Putamen (tissue), 1 donor: ENCODE measurements at places on chromosomes 7 and 10.

DNA sequence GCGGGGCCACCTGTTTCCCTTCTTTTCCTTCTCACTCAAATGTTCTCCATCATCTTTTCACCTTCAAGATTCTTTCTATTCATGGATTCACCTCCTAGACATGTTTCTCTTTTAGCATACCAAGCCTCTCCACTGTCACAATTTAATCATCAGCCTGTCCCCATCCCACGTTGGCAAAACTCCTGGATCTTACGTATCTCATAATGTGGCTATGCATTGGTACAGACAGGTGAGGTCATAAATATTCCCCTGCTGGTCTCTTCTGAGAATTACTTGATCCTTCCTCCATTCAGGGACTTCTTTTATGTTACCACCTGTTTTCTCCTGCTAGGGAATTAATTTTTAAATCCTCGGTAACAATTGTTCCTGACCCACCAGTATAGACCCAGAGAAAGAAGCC lies 262.6 kb upstream of the NEBL start:
- DNase-seq: no peak

- no peak for DNase-seq
These were observed 54.8 kb downstream of the SEC23IP start for GRCh38 chr10:119947300-119947699.

GRCh38 chr7:15104411-15105092 lies 202.0 kb upstream of the DGKB start:
- no peak for DNase-seq

GRCh38 chr10:85922356-85923129 lies 444.1 kb downstream of the GRID1 start:
- DNase-seq: no peak

GRCh38 chr7:22566592-22566991 lies 66.6 kb upstream of the STEAP1B start:
- no peak for DNase-seq

GRCh38 chr10:30041196-30042105 lies 17.9 kb downstream of the JCAD start:
- no peak for DNase-seq

DNA sequence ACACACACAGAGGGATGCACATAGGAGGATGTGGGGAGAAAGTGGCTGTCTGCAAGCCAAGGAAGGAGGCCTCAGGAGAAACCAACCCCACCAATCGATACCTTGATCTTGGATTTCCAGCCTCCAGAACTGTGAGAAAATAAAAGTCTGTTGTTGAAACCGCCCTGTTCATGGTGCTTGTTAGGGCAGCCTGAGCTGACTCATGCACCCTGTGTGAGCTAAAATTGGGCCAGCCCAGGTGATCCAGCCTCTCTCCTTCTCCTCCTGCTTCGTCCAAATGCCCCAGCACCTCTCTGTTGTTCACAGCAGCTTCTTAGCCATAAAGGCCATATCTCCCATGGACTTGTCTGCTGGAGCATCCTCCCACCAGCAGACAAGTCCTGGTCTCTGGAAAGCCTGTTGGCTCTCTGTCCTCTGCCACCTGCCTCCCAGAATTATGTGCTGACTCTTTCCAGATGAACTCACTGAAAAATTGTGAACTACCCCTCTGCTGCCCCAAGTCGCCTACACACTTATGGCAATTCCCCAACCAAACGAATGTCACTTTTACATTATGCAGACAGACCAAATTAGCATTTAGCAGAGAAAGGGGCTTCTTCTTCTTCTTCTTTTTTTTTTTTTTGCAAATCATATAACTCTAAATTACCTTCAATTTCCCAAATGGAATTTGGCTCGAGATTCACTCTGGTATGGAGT lies 30.2 kb upstream of the CARD11 start:
- no peak for DNase-seq

DNA sequence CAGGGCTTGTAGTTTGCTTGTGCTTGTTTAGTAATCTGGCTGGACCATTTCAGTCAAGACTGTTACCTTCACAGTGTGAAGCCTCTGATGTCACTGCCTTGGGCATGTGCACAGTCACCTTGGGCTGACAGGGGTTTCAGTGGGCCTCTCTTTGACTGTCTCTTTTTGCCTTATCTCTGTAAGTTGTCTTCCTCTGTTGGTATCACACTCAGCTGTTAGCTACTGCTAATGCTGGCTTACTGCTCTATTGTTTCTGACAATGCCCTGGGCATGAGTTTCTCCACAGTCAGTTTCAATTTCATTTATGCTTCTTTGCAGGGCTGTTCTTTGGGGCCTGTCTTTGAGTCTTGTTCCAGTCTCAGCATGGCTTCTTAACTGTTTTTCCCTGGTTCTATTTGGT lies 201.9 kb upstream of the SHH start:
- no peak for DNase-seq

GRCh38 chr7:105924945-105925344 lies 38.1 kb upstream of the CDHR3 start:
- no peak for DNase-seq

- DNase-seq: no peak
These were observed 91.4 kb downstream of the IPMK start for GRCh38 chr10:58175990-58176900.

GRCh38 chr10:9294865-9295264 lies 1240.4 kb downstream of the GATA3 start:
- no peak for DNase-seq

DNA sequence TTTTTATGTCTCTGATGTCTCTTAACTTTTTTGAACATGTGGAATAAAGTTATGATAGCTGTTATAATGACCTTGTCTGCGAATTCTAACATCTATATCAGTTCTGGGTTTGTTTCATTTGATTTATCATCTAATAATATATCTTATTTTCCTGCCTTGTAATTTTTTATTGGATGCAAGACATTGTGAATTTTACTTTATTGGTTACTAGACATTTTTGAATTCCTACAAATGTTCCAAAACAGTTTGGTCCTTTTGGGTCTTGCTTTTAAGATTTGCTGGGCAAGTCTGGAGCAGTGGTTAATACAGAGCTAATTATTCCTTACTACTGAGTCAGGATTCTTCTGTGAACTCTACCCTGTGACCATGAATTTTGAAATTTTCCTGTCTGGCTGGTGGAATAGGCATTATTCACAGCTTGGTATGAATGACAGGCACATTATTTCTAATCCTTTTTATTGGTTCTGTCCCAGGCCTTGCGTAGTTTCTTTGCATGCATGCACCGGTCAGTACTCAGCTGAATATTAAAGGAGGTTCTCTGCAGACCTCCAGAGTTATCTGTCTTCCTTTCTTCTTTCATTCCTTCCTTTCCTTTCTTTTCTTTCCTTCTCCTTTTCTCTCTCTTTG lies 9.0 kb downstream of the CUTC start:
- DNase-seq: no peak

GRCh38 chr7:113998934-113999333 lies 80.1 kb upstream of the PPP1R3A start:
- DNase-seq: peak; percentile 25

- DNase-seq: no peak
These were observed 11.9 kb upstream of the TSPAN13 start for GRCh38 chr7:16741676-16742075.

GRCh38 chr7:86837235-86837634 lies 193.5 kb downstream of the GRM3 start:
- no peak for DNase-seq

- no peak for DNase-seq
These were observed 3.5 kb downstream of the NOS3 start for GRCh38 chr7:150994141-150994837.

DNA sequence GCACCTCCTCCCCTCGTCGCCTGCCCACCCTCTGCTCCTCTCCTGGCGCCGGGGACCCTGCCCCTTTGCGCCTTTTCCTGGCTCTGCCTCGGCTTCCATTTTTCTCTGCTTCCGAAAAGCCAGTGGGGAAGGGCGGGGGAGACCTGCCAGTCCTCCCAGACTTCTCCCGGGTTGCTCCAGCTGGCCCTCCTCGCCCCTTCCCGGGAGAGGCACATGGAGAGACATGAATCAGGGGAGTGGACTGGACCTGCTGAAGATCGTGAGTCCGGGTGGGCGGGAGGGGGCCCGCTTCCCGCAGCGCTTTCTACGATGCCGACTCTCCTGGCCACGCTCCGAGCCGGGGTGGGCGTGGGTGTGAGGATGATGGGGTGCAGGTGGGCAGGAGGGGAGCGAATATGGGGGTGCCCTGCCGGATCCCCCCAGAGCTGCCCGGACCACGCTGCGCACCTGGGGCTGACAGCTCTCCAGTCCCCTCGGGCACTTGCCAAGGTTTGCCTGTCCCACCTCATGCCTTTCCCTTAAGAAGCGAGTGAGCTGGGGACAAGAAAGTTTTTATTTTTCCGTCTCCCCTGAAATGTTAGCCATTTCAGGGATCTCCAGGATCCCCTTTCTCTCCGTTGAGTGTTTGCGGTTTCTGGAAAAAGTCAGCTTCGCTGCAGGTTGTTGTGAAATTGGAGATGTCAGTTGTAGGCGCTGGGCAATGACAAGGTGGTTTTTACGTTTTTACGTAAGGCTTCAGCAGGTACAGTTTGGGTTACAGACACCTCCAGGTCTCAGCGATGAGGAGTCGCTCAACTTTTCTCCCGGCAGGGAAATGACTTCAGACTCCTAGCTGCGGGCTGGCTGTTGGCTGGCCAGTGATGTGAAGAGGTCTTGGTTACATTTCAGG lies 977 bp downstream of the CACNB2 start:
- peak; percentile 22 for DNase-seq

- no peak for DNase-seq
These were observed 59.2 kb downstream of the RNLS start for GRCh38 chr10:88523739-88524400.

- DNase-seq: no peak
These were observed at the start of gene MDFIC for GRCh38 chr7:114922026-114922651. Gene MDFIC, plus strand, starts transcription at chr7:114922094. Its CDS starts 940 bp downstream, at chr7:114923034.

DNA sequence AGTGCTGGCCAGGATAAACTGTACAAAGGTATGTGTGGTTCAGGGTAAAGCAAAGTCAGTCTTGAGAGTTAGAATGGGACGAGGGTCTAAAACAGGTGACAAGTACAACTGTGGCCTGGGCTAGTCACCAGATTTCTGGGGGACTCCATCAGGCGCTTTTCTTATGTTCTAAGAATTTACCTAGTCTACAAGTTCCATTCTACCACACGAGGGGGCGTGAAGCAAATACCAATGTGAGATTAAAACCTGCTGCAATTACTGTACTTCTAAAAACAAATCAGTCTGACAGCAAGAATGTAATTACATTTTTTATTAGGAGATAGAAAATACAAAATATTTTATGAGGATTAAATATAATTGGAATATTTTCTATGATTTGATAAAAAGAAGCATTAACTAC lies 146.5 kb downstream of the ALOX5 start:
- no peak for DNase-seq

DNA sequence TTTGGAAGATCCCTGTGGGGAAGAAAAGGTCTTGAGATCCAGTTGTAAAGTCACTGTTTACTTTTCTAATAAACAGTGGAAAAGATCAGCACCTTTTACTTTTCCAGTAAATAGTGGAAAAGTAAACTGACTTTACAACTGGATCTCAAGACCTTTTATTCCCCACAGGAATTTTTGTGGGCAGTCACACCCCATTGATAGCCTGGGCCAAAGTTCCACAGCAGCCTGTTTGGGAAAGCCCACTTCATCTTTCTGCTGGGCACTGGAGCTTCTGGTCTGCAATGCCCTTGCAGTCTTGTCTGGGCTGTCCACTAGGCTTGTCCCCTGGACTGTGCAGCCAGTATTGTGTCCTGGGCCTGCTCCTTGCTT lies 50.2 kb downstream of the ADCY1 start:
- DNase-seq: no peak

DNA sequence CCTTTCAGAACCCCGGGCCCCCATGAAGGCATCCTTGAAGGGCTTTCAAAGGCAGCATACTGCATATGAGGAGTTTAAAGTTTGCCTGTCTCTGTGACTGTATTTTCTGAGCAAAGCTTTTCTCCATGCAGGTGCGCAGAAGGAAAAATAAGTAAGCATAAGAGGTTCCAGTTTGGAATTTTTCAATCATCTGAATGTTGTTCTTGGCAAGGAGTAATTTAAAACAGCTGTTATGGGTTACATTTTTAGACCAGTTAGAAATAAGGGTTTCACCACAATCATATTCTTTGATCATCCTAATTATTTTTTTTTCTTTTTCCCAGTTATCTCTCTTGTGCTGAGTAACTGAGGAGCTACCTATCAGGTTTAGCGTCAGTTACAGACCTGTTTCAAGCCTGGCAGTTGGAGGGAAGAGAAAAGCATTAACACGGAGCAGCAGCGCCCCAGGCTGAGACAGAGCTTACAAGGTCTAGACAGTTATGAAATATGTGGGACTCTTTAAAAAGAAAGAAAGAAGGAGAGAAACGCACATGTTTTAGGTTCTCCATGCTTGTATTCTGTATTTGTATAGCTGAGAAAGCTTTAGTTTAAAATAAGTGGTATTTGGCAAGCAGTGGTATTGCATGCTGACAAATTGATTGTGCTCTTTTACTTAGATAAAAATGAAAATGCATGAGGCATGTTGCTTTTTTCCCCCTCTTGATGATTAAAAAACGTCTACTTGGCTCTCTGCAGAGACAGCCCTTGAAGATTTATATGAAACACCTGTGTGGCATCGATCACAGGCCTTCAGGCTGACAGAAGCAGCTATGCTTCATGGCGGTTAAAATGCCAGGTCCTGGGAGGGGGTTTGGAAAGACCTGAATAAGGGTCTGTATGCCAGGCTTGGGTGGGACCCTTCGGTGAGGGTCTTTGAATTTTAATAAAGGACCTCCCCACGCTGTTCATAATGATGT lies 157.6 kb downstream of the GRK5 start:
- DNase-seq: no peak

GRCh38 chr10:100697070-100697469 lies 48.3 kb upstream of the PAX2 start:
- no peak for DNase-seq

DNA sequence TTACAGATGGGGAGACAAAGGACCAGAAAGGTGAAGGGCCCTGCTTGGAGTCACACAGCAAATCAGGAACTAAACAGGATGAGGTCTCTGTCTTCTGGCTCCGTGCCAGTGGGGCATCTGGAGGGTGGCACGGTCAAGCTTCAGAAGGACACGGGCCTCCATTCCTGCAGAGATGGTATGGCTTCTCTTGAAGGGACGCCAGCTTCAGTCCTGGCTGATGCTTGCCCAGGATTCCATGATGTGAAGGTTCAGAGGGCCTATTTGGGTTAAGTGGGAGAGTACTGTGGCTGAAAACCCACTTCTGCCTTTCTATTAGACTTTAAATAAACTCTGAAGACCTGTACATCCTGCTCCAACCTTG lies 6.1 kb downstream of the RAMP3 start:
- no peak for DNase-seq

DNA sequence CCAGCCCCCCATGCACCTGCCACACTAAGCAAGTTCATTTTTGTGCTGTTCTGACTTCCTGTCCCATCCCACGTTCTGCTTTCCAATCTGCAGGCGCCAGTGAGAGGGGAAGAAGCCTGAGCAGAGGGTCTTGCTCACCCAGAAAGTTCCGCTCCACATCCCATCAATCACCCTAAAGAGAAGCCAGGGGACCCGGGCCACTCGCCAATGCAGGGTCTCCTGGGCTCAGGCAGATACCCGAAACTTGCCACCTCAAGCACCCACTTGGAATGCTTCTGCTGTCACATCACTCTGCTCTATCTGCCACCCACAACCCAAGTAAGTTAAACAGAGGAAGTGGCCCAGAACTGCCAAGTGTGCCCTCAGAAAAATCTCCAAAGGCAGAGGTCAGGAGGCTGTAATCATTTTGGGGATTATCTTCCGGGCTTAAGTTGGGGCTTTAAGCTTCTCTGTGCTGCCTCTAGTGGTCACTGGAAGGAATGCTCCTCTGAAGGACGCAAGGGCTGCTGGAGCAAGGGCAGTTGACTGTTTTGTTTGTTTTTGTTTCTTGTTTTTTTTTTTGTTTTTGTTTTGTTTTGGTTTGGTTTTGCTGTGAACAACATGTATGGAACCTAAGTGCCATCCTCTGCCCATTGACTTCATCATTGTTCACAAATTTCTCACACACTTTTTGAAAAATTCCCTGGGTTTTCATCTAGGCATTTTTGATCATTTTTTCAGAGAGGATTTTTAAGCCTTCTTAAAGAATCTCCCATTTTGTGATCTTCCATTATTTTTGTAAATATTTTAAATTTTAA lies 25.5 kb downstream of the PRR15 start:
- DNase-seq: no peak
